ENCODE measurements at places on chromosomes 16 and 17. TPM values are rescaled to one million over a fixed set of nuclear protein-coding genes. Genes with fewer than 3 reads are reported as not detected.

FNDC8 gene
- total RNA-seq = 0.07 TPM

CSF3 gene
- not detected for total RNA-seq

TBC1D3H gene
- not detected for total RNA-seq

LGALS9B gene
- not detected for total RNA-seq

OTOP2 gene
- total RNA-seq = 0.11 TPM

IGF2BP1 gene
- 61.6 TPM for total RNA-seq

RAPGEFL1 gene
- 2.5 TPM for total RNA-seq

PCYT2 gene
- total RNA-seq = 14.1 TPM

ANKRD40CL gene
- not detected for total RNA-seq

PDE6G gene
- 1.5 TPM for total RNA-seq

TBC1D3G gene
- 0.07 TPM for total RNA-seq

ABR gene
- total RNA-seq = 101 TPM

LITAFD gene
- not detected for total RNA-seq

HBA1 gene
- total RNA-seq = 0.80 TPM

Data from A549 treated with RU486 at 1 μM for 4 hours (cell line).